Naive B cell (primary cell): ENCODE measurements at places on chromosomes 1 and 21. TPM values are rescaled to one million over a fixed set of nuclear protein-coding genes. Genes with fewer than 3 reads are reported as not detected.

GRCh38 chr21:44710756-44711326 lies 531 bp downstream of the TSPEAR start:
- peaks cover 10% of the 10 kb centered on the region for H3K36me3 ChIP-seq
- peaks cover 94% of the 10 kb centered on the region for H3K27me3 ChIP-seq
- DNase-seq, result no peak
- H3K4me3 ChIP-seq, result peak overlapping the region; percentile 12

- H3K36me3 ChIP-seq, result no peaks in the 10 kb centered on the region
- H3K4me1 ChIP-seq, result peaks cover 28% of the 10 kb centered on the region
- H3K27ac ChIP-seq, result peak overlapping the region; percentile 89
- H3K4me3 ChIP-seq, result peak overlapping the region; percentile 88
- no peak for DNase-seq
- no peaks in the 10 kb centered on the region for H3K27me3 ChIP-seq
Measured at GRCh38 chr1:201507360-201507675, 395 bp upstream of the CSRP1 start.

DNA sequence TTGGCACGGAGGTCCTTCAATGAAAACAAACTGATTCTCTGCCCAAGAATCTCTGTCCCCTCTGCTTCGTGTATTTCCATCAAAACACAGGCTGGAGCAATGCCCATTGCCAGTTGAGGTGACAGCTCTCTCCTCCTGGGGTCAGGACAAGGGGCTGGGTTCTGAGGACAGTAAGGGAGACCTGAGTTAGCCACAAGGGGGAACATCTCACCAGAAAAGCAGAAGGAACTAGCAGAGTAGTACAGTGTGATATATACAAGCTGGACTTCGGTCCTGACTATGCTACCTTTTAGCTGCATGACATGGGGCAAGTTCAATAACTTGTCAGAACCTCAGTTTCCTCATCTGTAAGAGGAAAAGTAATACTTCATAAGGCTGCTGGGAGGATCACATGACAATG lies 50.3 kb downstream of the SYT2 start:
- H3K4me3 ChIP-seq, result no peak overlapping the region
- no peak overlapping the region for H3K27ac ChIP-seq
- H3K4me1 ChIP-seq, result no peaks in the 10 kb centered on the region
- no peaks in the 10 kb centered on the region for H3K36me3 ChIP-seq
- peaks cover 79% of the 10 kb centered on the region for H3K27me3 ChIP-seq

Gene SPATA21
- polyA plus RNA-seq, result not detected

- H3K36me3 ChIP-seq, result no peaks in the 10 kb centered on the region
- H3K27ac ChIP-seq, result no peak overlapping the region
- peaks cover 47% of the 10 kb centered on the region for H3K27me3 ChIP-seq
- no peak overlapping the region for H3K4me3 ChIP-seq
Measured at GRCh38 chr1:199756066-199756465, 271.4 kb upstream of the NR5A2 start.

DNA sequence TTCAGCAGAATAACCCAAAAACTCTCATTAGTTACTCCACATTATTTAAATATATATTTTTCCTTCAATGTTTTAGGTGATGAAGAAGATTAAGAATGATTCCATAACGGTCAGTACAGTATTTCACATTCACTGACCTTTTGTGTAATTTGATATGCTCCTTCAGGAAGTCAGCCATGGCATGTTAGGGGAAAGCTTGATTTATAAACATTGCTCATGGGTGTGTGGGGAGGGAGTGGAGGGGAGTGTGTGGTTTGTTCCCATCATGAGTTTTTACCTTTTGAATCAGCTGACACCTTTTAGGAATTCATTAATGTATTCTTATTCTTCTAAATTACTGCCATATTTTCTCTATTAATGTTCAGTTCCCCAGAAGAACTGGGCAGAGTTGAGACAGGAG lies 240.2 kb downstream of the ATG4C start:
- no peak overlapping the region for H3K27ac ChIP-seq
- H3K36me3 ChIP-seq, result no peaks in the 10 kb centered on the region
- H3K27me3 ChIP-seq, result peaks cover 17% of the 10 kb centered on the region
- no peak for DNase-seq
- no peak overlapping the region for H3K4me3 ChIP-seq

- DNase-seq, result no peak
- H3K27ac ChIP-seq, result no peak overlapping the region
- no peaks in the 10 kb centered on the region for H3K36me3 ChIP-seq
- no peak overlapping the region for H3K4me3 ChIP-seq
Measured at GRCh38 chr1:73766786-73767348, 431.1 kb downstream of the LRRIQ3 start.

DNA sequence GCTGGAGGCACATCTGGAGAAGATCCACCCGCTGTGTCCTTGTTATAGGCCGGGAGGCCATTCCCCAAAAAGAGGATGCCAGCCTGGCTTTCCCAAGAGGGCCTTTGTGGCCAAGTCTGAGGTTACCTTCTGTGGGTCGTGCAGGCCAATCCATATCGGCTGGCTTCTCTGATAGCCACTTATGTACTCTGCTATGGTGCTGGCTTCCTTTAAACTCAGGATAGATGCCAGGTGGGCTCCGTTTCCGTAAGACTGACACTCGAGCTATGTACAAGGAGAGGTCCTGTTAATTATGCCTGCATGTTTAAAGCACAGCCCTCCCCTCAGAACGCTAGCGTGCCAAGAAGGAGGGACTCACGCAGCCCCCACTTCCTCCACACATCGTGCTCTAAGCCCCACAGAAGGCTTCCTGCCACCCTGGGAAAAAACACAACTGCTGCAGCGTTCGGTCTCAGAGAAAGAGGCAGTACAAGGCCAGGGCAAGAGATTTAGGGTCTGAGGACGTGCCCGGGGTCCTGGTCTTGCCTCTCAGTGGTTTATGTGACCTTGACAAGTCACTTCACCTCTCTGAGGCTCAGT lies 11.6 kb downstream of the REG4 start:
- no peak overlapping the region for H3K27ac ChIP-seq
- H3K36me3 ChIP-seq, result no peaks in the 10 kb centered on the region
- no peaks in the 10 kb centered on the region for H3K27me3 ChIP-seq
- H3K4me1 ChIP-seq, result no peaks in the 10 kb centered on the region

- peak; percentile 25 for DNase-seq
- no peak overlapping the region for H3K27ac ChIP-seq
- H3K27me3 ChIP-seq, result no peaks in the 10 kb centered on the region
- H3K4me3 ChIP-seq, result peak overlapping the region; percentile 79
- peaks cover 24% of the 10 kb centered on the region for H3K4me1 ChIP-seq
Measured at GRCh38 chr1:54355931-54356679, 50.1 kb downstream of the SSBP3 start.

GRCh38 chr1:201557572-201557958 lies 18.6 kb downstream of the NAV1 start:
- H3K4me1 ChIP-seq, result peaks cover 7% of the 10 kb centered on the region
- H3K36me3 ChIP-seq, result no peaks in the 10 kb centered on the region
- no peak overlapping the region for H3K4me3 ChIP-seq
- peaks cover 15% of the 10 kb centered on the region for H3K27me3 ChIP-seq
- no peak overlapping the region for H3K27ac ChIP-seq

DNA sequence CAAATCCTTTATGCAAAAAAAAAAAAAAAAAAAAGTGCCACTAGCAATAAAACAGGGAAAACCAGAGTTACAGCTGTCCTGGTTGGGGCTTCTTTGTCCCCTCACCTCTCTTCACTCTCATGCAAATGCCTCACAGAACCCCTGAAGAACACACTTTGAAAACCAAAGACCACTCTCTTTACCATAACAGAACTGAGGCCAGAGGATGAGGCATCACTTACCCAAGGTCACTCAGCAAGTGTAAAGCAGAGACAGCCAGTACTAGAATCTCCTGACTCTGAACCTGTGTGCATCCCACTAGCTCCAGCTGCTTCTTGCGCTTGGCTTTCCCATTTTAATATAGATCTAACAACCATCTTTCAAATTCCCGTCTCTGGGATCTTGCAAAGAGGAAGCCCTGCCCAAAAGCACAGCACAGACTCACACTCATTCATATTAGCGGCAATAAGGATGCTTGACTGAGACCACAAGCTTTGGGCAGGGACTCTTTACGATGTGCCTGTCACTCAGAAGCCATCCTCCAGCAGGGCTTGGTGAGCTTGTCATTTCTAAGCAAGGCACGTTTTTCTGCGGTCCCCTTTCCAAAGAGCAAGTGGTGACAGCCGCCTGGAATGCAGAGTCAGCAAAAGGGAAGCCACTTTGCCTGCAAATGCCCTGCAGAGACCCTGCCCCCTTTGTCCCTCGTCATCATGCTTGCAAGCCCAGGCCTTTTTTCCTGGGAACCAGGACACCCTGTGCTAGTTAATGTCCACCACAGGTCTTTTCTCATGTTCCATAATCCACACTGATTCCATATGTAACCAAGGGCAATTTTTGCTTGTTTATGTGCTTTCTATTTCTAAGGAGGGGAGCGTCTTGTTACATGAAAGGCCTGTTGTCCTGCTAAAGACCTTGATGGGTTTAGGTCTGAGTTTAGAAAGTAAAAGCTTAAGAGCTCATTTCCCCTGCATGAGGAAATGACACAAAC lies 76.5 kb upstream of the NFIA start:
- no peaks in the 10 kb centered on the region for H3K4me1 ChIP-seq
- no peaks in the 10 kb centered on the region for H3K36me3 ChIP-seq
- H3K4me3 ChIP-seq, result no peak overlapping the region

Gene GPR25
- polyA plus RNA-seq, result not detected

Gene GNPAT
- polyA plus RNA-seq, result 36.8 TPM

GRCh38 chr1:19949016-19949415 lies 25.6 kb upstream of the PLA2G2E start:
- no peaks in the 10 kb centered on the region for H3K4me1 ChIP-seq
- peaks cover 58% of the 10 kb centered on the region for H3K27me3 ChIP-seq
- no peak for DNase-seq
- no peak overlapping the region for H3K27ac ChIP-seq

DNA sequence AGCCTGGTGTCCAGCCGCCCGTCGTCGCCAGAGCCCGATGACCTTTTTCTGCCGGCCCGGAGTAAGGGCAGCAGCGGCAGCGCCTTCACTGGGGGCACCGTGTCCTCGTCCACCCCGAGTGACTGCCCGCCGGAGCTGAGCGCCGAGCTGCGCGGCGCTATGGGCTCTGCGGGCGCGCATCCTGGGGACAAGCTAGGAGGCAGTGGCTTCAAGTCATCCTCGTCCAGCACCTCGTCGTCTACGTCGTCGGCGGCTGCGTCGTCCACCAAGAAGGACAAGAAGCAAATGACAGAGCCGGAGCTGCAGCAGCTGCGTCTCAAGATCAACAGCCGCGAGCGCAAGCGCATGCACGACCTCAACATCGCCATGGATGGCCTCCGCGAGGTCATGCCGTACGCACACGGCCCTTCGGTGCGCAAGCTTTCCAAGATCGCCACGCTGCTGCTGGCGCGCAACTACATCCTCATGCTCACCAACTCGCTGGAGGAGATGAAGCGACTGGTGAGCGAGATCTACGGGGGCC lies 1.2 kb downstream of the OLIG2 start:
- H3K4me1 ChIP-seq, result peaks cover 57% of the 10 kb centered on the region
- no peak for DNase-seq
- H3K4me3 ChIP-seq, result peak overlapping the region; percentile 77
- no peaks in the 10 kb centered on the region for H3K36me3 ChIP-seq

GRCh38 chr21:45388011-45388521 lies 16.9 kb upstream of the COL18A1 start:
- no peaks in the 10 kb centered on the region for H3K4me1 ChIP-seq
- no peaks in the 10 kb centered on the region for H3K36me3 ChIP-seq
- no peak overlapping the region for H3K27ac ChIP-seq
- DNase-seq, result no peak

Gene OXCT2
- polyA plus RNA-seq, result not detected

- H3K4me3 ChIP-seq, result peak overlapping the region; percentile 100
- peak overlapping the region; percentile 100 for H3K27ac ChIP-seq
- peaks cover 13% of the 10 kb centered on the region for H3K36me3 ChIP-seq
- DNase-seq, result peak; percentile 48
- no peaks in the 10 kb centered on the region for H3K27me3 ChIP-seq
Measured at GRCh38 chr1:66331658-66332547, 202.1 kb upstream of the SGIP1 start.

Gene CYP4A22
- not detected for polyA plus RNA-seq

GRCh38 chr1:58781541-58782177 lies 2.2 kb downstream of the JUN start:
- no peaks in the 10 kb centered on the region for H3K36me3 ChIP-seq
- peak overlapping the region; percentile 94 for H3K27ac ChIP-seq
- DNase-seq, result peak; percentile 56
- peak overlapping the region; percentile 96 for H3K4me3 ChIP-seq
- no peaks in the 10 kb centered on the region for H3K27me3 ChIP-seq

Gene PRAMEF13
- not detected for polyA plus RNA-seq

Gene USF1
- 11.7 TPM for polyA plus RNA-seq

Gene RNPEP
- 30.9 TPM for polyA plus RNA-seq

GRCh38 chr21:21063828-21064227 lies 65.6 kb downstream of the NCAM2 start:
- H3K4me3 ChIP-seq, result no peak overlapping the region
- H3K4me1 ChIP-seq, result no peaks in the 10 kb centered on the region
- no peak for DNase-seq
- no peaks in the 10 kb centered on the region for H3K36me3 ChIP-seq
- H3K27me3 ChIP-seq, result no peaks in the 10 kb centered on the region
- no peak overlapping the region for H3K27ac ChIP-seq

DNA sequence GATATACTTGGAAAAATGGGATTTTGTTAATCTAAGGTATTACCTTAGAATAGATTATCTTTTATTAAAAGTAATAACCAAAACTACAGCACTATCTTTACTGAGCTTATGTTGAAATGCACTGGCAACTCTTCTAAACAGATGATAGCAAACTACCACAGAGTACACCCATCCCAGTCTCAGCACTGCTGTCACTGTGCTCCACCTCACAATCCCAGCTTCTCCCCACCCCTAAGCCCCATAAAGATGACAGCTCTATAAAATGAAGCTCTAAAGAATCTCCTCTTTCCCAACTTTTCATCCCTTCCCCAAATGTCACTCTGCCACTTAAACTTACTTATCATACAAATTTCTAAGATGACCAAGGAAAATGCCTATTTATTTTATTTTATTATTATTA lies 6.4 kb downstream of the DSTYK start:
- DNase-seq, result no peak
- no peak overlapping the region for H3K27ac ChIP-seq
- H3K4me3 ChIP-seq, result no peak overlapping the region
- H3K36me3 ChIP-seq, result no peaks in the 10 kb centered on the region
- peaks cover 12% of the 10 kb centered on the region for H3K4me1 ChIP-seq
- H3K27me3 ChIP-seq, result no peaks in the 10 kb centered on the region

Gene RHD
- 0.39 TPM for polyA plus RNA-seq

DNA sequence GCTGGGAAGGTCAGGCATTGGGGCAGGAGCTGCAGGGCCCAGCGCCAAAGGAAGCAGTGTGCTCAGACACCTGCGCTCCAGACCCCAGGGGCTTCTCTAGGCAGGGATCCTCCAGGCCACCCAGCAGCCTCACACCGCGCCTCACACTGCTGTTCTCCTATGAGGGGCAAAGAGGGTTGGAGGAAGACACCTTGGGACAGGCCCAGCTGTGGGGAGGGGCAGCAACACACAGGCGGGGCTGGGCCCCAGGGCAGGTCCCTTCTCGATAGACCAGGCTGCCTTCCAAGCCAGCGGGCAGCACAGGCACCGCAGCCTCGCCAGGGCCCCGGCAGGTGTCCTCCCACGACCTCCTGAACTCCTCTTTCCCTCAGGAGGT lies 20.7 kb upstream of the PRSS38 start:
- no peak overlapping the region for H3K27ac ChIP-seq
- H3K36me3 ChIP-seq, result no peaks in the 10 kb centered on the region
- H3K4me3 ChIP-seq, result no peak overlapping the region

Gene OR2L8
- not detected for polyA plus RNA-seq
